Transverse colon (tissue), 4 donors: ENCODE measurements at places on chromosomes 7 and 10. TPM values are rescaled to one million over a fixed set of nuclear protein-coding genes. Genes with fewer than 3 reads are reported as not detected.

Gene EPHA1
- 29.9 TPM for total RNA-seq

Gene ARHGEF35
- total RNA-seq: 4.6 TPM

Gene CNPY1
- total RNA-seq: not detected

Gene PGAM2
- total RNA-seq: not detected

Gene WDFY4
- total RNA-seq: 20.6 TPM
